ENCODE measurements at places on chromosomes 2 and 18.
A peak's percentile ranks its signal among the peaks of the same experiment; 100 is the strongest.

GRCh38 chr2:144350151-144350802 lies 169.6 kb downstream of the ZEB2 start:
- no peak for DNase-seq

DNA sequence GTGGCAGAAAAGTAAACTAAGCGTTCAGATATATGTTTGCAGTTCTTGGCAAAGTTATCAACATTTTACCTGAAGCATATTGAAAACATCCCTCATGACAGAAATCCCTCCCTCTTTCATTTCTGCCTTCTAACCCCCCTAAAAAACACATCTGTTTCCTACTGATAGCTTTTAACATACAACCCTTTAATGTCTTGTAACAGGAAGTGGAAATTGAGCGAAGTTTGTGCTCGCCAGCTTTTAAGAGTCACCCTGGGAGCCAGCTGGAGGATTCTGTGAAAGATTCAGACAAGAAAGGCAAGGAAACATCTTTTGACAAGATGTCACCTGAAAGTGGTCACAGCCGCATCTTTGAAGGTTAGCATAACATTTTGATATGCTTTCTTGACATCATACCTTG lies 247.4 kb downstream of the XIRP2 start:
- DNase-seq, result no peak

GRCh38 chr2:183244300-183244844 lies 120.1 kb downstream of the NUP35 start:
- no peak for DNase-seq

DNA sequence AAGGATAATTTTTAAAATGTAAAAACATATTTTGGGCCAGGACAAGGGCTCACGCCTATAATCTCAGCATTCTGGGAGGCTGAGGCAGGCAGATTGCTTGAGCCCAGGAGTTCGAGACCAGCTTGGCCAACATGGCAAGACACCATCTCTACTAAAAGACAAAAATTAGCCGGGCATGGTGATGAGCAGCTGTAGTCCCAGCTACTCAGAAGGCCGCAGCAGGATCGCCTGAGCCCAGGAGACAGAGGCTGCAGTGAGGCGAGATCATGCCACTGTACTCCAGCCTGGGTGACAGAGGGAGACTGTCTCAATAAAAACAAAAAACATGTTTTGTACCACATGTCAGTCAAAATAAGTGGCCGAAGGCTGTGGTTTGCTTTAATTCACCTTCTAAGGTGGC lies 122.5 kb downstream of the HDAC4 start:
- no peak for DNase-seq

DNA sequence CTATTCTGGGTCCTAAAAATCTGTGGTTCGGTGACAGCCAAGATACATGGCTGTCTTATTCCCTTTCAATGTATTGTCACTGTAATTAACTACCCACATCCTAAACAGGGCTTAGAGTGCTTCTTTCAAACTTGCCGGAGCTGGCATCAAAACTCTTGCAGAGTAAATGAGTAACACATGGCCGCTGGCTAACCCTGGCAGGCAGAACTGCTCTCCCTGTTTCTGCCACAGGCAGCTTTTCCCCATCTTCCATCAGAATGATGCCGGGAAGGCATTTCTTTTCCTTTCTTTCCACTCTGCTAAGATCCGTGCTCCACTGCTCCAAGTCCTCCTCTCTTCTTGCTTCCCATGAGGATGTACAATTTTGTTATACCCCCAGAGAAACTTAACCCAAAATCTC lies 54.8 kb upstream of the PTPRM start:
- no peak for DNase-seq

- DNase-seq, result no peak
Measured at GRCh38 chr2:50596515-50596914, 435.4 kb downstream of the NRXN1 start.

GRCh38 chr2:180203972-180204371 lies 196.9 kb upstream of the CWC22 start:
- DNase-seq, result no peak

DNA sequence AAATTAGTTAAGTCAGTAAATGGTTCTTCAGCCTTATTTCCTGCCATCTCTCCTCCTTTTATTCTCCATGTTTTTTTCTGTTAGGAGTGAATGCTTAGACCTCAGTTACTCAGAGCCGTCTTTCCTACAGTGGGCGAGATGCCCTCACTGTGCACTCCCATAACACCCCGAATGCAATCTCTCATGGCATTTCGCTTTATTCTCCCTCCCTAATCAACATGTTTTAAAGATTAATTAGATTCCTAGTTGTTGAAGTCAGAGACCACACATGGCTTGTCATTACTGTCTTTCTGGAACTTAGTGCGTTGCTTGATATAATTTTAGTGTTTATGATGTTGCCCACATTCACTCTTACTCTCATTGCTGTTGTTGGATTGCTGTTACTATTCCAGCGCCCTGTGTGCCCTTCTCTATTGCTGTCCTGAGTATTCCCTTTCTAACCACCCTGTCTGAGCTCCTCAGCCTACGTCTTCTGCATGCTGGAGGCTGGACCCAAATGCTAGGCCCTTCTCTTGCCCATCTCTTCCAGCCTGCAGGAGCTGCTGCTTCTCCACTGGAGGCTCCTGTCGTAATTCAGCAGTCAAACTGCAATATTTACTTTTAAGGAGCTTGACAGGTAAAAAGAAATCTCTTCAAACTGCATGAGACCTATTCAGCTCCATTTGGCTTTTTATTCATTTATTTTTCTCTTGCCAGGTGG lies 99.3 kb downstream of the MAP2 start:
- DNase-seq, result no peak

- DNase-seq, result no peak
Measured at GRCh38 chr2:172804423-172804822, 68.8 kb downstream of the RAPGEF4 start.

- no peak for DNase-seq
Measured at GRCh38 chr18:32160547-32160946, 29.3 kb upstream of the MEP1B start.

DNA sequence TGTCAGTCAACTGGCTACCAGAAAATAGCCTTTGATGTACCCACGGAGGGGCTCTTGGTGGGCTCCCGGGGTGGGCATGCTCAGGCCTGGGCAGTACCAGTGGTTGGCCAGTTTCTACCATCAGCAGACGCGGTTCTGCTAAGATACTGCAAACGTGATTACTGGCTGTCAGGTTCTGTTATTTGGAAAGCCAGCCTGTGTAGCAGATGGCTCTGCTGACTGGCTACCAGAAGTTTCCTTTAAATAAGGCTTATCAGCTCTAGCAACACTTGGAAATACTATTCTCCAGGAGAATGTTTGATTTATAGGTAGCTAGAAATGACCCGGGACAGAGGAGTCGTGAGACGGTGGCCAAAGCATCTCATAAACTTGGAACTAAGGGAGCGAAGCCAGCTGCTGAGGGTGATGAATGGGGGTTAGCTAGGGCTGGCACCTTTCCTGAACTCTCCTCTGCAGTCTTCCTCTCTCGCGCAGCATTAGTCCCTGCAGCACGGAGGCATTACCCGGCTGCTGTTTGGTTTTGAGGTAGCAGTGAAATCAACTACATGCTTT lies 171.9 kb downstream of the AGAP1 start:
- DNase-seq, result no peak

DNA sequence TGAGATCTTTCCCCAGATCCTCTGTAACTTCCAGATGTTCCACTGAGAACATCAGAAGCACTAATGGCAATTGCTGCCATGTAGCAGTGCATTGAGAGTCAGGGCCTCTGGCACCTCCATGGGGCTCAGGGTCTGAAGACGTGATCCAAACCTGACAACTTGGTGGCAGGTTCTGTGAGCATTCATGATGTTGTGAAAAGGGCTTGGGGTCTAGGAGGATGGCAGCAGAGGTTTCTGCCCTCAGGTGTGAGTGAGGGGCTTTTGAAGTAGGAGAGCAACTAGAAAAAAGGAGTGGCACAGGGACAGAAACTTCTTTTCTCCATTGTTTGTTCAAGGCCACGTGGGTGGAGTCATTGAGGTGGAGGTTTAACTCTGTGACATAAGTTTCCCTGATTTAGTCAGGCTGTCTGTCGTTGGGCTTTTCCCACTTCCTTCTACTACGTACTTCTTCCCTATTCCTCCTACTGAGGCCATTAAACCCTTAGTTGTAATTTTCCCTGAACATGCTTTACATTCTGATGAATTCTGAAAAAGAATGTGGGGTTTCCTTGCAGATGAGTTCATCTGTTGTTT lies 13.1 kb downstream of the CFLAR start:
- peak; percentile 52 for DNase-seq

- DNase-seq, result no peak
Measured at GRCh38 chr2:74077636-74078035, 70.1 kb downstream of the BOLA3 start.

DNA sequence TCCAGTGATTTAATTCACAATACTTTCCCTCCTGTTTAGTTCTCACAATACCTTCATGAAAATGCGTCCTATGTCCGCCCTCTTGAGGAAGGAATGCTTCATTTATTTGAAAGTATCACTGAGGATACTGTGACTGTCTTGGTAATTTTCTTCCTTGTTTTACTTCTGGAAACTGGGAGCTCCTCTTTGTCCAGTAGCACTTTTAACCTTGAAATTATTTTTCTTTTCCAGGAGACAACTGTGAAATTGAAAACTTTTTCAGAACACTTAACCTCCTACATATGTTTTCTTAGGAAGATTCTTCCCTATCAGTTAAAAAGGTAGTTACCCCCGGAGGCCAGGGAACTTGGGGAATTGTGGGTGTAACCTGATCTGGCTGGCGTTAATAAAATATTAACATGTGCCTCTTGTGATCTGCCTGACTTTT lies 58.9 kb upstream of the STON1 start:
- no peak for DNase-seq

- no peak for DNase-seq
Measured at GRCh38 chr2:217751192-217751591, 251.6 kb downstream of the TNS1 start.

DNA sequence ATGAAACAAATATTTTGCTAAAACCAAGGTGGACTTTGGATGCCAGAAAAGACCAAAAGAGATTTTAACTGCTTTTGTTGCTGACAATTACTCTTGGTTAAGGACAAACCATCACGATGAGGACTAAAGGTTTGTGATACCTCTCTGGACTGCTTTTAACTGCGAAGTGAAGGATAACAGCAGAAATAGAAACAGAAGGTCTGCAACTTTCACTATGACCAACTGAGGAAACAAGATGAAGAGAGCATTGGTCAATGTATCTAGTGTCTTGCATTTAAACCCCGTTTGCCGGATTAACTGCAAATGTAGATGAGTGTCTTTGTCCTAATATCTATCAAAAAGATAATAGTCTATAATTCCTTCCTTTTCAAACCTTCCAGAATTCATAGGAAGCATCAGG lies 541.7 kb downstream of the ERBB4 start:
- DNase-seq, result no peak
